Common myeloid progenitor, CD34-positive (primary cell): ENCODE measurements at places on chromosomes 11 and 22.

GRCh38 chr11:124930799-124931198 lies 5.0 kb downstream of the HEPACAM start:
- no peak for DNase-seq

- peak; percentile 76 for DNase-seq
These were observed 13.7 kb upstream of the SEC14L3 start for GRCh38 chr22:30485362-30485988.

DNA sequence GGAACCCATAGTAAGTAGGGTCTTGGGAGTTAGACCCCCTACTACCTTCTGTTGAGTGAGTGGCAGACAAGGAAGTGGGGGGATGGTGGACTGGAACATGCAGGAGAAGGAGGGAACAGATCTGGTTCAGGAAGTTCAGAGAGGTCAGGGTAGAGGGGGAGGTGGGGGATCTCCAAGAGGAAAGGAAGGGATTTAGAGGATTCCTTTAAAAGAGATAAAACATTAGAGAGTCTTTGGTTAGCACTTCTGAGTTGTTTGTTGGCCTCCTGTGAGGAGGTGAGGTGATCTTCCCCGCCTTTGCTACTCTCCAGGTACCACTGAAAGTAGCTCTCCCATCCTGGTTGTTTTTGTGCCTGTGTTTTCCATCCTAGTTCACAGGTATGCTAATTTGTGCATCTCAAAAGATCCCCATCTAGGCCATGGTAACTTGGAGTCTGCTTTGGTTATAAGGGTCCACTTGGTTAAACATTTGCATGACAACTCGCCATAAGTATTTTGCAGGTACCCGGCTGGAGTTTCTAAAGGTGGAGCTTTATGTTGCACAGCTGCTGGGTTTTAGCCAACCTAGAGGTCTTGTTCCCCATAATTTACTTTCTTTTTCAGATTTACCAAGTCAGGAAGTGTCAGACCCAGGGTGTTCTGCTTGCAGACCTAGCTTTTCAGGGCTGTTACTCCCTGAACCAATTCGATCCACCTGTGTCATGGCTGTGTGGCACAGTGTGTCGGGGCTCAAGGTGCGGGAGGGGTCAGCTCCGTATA lies 79.3 kb upstream of the SORL1 start:
- DNase-seq: peak; percentile 56

DNA sequence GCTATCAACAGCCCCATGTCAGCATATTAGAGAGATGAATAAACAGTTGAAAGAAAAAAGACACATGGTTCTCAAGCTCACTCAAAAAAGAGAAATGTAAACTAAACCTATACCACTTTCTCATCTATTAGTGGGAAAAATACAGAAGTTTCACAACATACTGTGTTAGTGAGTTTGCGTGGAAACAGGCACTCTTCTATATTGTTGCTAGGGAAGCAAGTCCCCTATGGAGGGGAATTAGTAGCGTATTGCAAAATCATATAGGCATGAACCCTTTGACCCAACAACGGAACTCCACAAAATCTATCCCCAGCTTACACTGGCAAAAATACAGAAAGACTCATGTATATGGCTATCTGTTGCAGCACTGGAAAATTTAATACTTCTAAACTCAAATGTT lies 14.2 kb upstream of the RFPL2 start:
- DNase-seq: no peak

- no peak for DNase-seq
These were observed 39.1 kb upstream of the PRAME start for GRCh38 chr22:22598144-22598543.

DNA sequence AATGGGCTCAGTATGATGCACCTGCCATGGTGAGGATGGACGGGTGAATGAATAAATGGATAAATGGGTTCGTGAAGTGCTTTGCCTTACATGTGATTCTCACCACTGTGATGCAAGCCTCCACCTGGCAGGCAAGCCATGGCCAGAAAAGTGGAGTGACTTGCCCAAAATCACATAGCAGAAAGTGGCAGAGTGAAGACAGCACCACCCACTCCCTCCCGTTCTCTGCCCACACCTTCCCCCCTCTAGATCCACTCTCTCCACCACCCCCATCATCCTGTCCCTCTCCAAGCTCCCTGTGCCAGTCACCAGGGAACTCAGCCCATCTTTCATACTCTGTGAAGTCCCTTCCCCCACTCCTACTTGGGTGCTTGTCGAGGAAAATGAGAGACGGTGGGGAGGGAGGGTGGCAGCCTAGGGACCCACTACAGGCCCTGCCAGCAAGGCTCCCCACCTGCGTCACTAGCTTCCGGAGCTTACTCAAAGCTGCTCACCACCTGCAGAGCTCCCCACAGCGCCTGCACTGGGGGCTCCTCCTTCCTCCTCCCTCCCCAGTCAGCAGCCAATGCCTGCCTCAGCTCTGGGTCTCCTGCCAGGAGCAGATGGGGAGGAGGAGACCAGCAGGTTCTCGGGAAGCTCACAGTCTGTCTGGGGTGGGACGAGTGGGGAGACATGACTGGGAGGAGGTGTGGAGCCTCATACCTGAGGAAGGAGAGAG lies 82.3 kb downstream of the PDE2A start:
- DNase-seq: no peak

DNA sequence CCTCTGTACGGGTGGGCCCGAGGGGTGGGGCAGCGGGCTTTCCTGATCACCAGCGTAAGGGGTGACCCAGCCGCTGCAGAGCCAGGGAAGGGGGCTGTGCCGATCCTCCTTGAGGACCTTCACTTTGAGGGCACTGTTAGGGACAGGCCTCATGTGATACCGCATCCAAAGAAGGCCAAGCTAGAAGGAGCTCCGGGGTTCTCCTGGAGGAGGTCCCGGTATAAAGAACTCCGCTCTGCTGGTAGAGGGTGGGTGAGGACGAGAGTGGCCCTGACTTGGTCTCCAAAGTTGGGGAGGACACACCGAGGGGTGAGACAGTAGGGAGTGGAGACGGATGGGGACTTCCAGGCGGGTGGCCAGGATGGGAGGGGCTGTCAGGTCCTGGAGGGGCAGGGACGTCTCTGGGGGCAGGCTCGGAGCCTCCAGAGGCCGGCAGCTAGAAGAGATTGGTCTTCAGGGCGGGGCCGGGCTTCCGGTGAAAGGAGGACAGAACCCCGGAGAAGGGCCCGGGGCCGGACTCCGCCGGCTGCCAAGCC lies 4.6 kb downstream of the PHOX2A start:
- no peak for DNase-seq

GRCh38 chr11:57474017-57474802 lies 13.9 kb downstream of the RTN4RL2 start:
- peak; percentile 89 for DNase-seq

GRCh38 chr11:133992121-133992520 lies 35.4 kb upstream of the IGSF9B start:
- no peak for DNase-seq

- DNase-seq: no peak
These were observed 282.3 kb downstream of the FAT3 start for GRCh38 chr11:92506809-92507336.

GRCh38 chr11:74739546-74740270 lies 8.5 kb upstream of the CHRDL2 start:
- DNase-seq: peak; percentile 54

DNA sequence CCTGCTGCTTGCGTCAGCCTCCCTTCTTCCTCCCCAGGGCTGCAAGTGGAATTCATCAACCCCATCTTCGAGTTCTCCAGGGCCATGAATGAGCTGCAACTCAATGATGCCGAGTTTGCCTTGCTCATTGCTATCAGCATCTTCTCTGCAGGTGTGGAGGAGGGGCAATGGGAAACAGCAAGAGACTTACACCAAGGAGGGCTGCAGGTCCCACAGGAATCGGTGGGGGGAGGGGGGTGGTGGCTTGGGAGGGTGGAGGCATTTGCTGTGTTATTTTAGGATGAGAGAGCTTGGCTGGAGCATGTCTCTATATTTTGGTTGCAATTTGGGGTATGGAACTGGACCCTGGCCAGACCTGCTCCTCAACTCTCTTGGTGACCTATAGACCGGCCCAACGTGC lies 2.1 kb upstream of the MADD start:
- DNase-seq: no peak

- no peak for DNase-seq
These were observed 20.0 kb downstream of the KCNJ4 start for GRCh38 chr22:38435010-38435409.

DNA sequence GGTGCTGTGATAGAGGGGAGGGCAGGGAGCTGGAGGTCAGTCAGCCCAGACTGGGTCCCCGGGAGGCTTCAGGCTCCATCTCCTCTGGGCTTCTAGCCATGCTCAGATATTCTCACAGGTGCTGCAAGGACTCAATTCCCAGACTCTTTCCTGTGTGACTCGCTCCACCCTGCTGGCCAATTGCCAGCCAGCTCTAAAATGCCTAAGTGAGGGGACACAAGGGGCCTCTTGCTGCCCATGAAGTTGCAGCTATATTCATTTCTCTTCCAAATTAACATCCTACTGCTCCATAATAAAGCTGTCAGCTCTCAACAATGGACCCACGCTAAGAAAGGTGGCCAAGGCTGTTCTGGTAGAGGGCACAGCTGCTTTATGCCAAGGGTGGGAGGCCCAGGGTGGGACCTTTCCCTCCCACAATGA lies 101.5 kb downstream of the PLEKHA7 start:
- no peak for DNase-seq

DNA sequence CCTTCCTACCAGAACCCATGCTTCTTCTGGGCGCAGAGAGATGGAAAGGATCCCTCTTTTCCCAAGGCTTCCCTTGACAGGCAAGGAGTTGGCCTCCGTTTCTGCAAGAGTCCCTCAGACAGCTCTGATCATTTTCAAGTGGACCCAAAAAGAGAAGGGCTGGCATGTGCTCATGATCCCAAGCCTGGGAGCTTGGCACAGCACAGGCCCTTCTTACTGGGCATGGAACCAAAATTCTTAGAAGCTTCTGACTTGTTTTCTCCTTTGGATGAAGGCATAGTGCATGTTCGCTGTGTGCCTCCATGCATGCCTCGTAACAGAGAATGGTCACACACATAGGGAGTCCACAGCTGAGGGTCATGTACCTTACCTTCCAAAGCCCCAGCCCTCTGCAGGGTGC lies 449.6 kb downstream of the MIAT start:
- no peak for DNase-seq

GRCh38 chr11:74185285-74185684 lies 14.2 kb downstream of the PPME1 start:
- DNase-seq: no peak

GRCh38 chr11:9219572-9219971 lies 45.6 kb downstream of the DENND5A start:
- peak; percentile 31 for DNase-seq

DNA sequence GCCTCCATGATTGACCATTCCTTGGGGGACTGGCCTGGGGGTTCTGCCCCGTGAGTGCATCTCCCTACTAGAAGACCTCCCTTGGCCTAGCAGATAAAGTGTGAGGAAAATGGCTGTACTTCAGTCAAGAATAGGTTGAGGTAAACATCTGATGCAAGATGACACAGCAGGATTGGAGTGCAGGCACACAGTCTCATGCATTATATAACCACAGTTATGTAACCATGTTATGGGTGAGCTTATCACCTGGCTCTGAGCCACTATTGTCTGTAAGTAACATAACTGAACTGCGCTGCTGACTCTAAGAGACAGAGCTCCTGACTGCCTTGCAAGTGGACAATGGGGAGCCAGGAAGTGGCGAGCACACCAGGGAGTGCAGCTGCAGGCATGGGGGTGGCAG lies 378.7 kb upstream of the ANO5 start:
- no peak for DNase-seq

DNA sequence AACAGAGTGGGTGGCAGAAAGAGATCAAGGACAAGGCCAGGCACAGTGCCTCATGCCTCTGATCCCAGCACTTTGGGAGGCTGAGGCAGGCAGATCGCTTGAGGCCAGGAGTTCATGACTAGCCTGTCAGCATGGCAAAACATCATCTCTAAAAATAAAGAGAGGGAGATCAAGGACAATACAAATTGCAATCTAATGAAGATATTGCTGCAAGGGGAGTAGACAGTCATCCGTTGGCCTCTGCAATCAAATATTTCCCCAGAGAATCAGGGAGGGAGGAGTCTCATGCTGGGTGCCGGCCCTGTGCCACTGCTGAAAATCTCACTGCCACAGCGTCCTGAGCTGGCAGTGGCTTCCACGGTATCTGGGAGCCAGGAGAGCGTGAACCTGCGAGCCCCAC lies 19.4 kb upstream of the IL17RA start:
- no peak for DNase-seq

- DNase-seq: no peak
These were observed 17.9 kb upstream of the TPH1 start for GRCh38 chr11:18063862-18064434.

- no peak for DNase-seq
These were observed 341.6 kb downstream of the CTTN start for GRCh38 chr11:70739811-70740487.

DNA sequence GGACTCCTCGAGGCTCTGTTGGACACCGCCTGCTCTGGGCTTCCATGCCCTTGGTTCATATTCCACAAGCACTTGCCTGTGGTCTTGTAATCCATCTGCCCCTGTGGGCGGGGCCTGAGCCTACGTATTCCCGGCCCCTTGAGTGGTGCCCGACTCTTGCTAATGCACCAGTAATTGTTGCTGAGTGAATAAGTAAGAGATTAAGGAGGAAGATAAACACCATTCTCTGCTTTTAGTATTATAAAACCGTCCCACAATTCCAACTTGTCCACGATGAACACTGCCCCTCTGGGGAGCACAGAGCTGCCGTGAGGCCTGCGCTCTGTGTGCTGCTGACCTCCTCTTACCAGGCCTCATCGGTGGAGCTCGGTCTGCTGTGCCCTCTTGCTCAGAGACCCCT lies 50.3 kb downstream of the MICAL2 start:
- DNase-seq: no peak

- DNase-seq: no peak
These were observed 72.0 kb downstream of the RPUSD4 start for GRCh38 chr11:126139111-126140091.

DNA sequence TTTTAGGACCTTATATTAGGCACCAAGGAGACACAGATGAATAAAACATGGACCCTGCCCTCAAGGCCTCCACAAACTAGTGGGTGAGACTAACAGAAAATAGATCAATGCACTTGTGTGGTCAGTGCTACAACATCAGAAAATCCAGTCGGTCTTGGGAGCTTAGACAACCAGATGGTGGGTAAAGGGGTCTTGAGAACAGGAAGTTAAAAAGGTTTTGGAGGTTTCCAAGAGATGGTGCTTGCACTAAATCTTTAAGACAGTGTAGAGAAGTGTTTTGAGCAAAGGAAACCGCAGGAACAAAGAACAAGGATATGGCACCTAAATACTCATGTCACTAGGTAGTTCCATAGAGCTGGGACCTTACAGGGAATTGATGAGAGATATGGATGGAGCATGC lies 56.2 kb downstream of the GALNT18 start:
- peak; percentile 80 for DNase-seq
